CD4-positive, alpha-beta T cell treated with Interleukin-6 for 4 hours (primary cell): ENCODE measurements at places on chromosomes 5 and 9.

DNA sequence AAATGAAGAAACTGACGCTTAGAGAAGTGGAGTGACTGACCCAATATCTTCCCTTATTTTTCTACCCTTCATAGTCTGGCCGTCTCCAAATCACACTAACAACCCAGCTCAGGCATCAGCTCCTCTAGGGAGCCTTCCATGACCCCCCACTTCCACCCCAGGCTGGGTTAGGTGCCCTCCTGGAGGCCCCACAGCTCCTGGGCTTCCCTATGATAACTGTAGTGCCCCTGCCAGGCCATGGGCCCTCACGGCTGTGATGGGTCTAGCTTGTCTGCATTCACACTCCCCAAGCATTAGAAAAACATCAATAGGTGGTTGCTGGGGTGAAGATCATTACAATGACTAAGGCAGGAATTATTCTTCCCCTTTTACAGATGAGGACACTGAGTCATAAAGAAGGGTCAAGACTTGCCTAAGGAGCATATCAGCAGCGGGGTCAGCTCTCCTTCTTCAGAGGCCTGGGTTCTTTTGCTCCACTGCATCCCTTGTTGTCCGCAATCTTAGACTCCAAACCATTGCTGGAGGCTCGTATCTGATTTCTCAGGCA lies 7.3 kb downstream of the CORO2A start:
- no peak for DNase-seq

GRCh38 chr9:6441269-6441668 lies 28.3 kb downstream of the UHRF2 start:
- DNase-seq, result no peak

DNA sequence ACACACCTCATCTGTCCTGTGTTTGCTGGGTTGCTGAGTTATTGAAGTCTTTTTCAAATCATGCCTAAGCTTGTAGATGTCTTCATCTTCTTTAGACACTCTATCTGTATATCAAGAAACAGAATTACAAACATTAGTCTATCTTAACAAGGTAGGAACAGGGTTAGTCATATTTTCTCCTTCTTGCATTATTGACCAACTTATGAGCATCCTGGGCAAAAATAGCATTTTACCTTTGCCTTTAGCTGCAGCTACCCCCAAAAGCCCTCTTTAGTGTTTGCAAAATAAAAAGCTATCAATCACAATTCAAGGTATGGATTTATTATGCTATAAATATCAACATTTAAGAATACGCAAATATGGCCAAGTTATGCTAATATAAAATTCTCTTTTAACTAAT lies 3.4 kb downstream of the PLK2 start:
- DNase-seq, result no peak

GRCh38 chr5:88889189-88890069 lies 6.4 kb upstream of the MEF2C start:
- DNase-seq, result no peak

- DNase-seq, result no peak
These were observed 1.9 kb downstream of the OSMR start for GRCh38 chr5:38847559-38848347.

- peak; percentile 25 for DNase-seq
These were observed 16.4 kb downstream of the JADE2 start for GRCh38 chr5:134541736-134542376.

DNA sequence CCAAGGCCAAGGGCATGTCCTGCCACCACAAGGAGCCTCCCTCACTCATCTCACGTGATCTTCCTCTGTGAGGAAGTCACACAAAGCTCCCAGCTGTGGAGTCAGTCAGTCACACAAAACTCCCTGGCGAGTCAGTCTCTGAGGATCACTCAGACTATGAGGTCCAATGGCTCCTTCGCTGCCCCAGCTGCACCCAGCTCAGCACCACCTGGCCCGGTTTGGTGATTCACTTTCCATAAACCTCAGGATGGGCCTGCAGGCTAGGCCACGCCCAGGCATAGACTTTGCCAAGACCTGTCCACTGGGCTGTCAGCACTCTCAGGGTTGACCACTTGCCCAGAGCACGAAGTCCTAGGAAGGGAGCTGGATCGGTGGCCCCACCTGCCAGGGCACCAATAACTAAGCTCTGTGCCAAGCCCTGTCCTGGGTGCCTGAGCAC lies 233.8 kb downstream of the HSPA4 start:
- DNase-seq, result no peak

GRCh38 chr9:130756455-130757152 lies 63.0 kb downstream of the EXOSC2 start:
- DNase-seq, result no peak

DNA sequence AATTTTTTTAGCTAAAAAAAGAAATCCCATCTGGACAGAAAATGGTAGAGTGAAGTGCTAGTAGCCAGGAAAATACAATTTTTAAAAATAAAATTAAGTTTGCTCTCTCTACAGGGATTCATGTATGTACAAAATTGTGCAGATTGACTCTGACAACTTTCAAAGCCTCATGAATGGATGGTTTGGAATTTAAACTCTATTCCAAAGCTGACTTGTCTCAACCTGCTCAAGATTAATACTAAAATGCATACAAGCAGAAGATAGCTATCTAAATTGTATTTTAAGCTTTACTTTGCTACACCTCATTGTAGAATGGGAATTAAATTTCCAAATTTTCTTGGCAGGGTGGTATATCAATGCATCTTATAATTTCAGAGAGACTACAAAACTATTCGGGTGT lies 257.6 kb downstream of the RFX3 start:
- DNase-seq, result no peak

- DNase-seq, result no peak
These were observed 32.7 kb downstream of the UBE2D2 start for GRCh38 chr5:139593716-139594319.

DNA sequence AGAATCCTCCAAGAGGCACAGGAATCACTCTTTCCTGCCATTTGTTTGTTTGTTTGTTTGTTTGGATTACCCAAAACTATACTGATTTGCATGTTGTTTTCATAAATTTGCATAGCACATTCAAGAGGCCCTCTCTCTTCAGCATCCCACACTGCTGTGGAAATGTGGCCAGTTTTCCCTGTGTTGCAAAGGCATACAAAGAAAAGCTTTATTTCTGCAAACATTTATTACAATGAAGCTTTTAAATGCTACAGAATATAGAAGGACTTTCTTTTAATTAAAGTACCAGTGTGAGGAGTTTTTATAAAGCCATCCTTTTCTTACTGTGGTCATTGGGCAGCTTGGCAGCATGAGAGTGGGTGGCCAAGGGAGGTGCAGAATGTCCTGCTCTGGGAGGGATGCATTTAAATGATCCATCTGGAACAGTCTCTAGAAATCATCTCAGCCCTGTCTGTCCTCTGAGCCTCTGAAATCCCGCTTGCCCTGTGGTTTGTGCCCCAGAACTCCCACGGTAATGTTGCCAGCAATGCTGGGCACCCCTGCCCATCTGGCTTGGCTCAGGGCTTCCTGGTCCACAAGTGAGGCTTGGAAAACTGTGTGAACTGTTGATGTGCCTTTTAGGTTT lies 356.8 kb upstream of the KIF2A start:
- no peak for DNase-seq

DNA sequence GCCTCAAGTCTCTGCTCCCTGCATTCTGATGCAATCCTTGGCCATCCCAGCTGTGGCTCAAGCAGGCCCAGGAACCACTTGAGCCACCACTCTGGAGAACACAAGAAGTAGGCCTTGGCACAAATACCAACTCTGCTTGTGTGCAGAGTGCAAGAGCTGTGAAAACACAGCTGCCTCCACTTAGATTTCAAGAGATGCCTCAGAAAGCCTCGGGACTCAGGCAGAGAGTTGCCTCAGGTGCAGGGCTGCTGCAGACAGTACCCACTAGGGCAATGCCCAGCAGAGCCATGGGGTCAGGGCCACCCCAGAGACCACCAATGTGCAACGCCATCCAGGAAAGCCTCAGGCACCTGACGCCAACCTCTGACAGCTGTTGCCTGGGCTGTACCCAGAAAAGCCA lies 82.4 kb downstream of the FREM1 start:
- no peak for DNase-seq

- DNase-seq, result no peak
These were observed 89.3 kb downstream of the FEM1C start for GRCh38 chr5:115455301-115455707.

- no peak for DNase-seq
These were observed 153.4 kb downstream of the ZNF462 start for GRCh38 chr9:107016383-107016782.

DNA sequence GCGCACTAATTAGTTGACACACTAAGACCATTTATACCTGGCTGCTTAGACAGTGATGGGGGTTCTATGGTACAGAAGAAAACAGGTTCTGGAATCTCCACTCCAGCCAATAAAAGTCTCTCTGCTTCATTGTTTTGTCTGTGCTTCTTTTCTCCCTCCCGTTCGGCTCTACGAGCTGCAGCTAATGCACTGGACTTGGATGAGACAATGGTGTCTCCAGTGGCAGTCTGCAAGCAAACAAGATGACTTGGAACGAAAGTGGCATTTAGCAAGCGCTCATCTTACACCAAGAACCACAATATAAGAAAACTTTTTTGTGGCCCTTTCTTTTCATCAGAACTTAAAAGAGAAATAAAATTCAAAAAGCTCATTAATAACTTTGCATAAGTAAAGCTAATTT lies 30.2 kb downstream of the GFM2 start:
- no peak for DNase-seq

DNA sequence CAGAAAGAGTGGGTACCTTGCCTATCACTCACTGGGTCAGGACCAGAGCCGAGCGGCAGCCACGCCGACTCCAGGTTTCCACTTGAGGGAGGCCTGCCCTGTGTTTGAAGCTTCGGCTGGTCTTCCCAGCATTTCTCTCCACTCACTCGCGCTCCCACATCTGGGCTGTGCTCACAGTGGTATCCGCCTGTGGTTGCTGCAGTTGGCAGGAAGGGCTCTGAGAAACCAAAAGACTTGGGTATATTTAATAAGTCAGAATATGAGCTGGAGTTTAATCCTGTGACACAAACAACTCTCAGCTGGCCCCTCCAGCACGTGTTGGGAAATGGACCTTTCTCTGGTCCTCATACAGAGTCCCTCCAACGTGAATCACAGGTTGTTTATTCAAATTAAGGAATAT lies 70.9 kb downstream of the SPRY4 start:
- no peak for DNase-seq

- no peak for DNase-seq
These were observed 414.5 kb upstream of the ARRDC3 start for GRCh38 chr5:91797576-91797975.

- no peak for DNase-seq
These were observed at the start of gene PRUNE2 for GRCh38 chr9:76905791-76906646. Gene PRUNE2, minus strand, starts transcription at chr9:76906114. Its CDS starts 151 bp downstream, at chr9:76905963.

GRCh38 chr5:128498844-128499455 lies 39.1 kb downstream of the FBN2 start:
- no peak for DNase-seq

DNA sequence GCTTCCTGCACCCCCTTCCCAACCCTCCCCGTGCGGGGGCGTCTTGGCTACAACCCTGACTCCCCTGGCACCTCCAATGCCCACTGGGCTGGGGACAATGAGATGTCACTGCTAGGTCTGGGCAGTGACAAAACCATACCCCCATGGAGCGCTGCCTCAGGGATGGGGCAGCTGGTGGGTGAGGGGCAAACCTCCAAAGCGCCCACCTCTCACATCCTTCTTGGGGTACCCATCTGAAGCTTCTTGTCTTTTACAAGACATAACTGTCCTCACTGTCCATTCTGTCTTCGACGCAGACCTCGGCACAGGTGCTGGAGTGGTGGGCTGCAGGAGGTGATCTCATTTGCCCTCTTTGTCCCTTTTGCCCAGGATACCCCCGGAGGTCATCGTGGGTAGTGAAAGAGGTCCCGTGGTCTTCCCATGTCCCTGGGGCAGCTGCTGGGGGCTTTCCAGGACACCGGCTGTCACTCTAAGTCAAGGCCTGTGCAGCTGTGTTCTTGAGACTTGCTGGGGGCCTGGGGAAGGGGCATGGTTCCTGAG lies 27.8 kb upstream of the CSF1R start:
- no peak for DNase-seq

DNA sequence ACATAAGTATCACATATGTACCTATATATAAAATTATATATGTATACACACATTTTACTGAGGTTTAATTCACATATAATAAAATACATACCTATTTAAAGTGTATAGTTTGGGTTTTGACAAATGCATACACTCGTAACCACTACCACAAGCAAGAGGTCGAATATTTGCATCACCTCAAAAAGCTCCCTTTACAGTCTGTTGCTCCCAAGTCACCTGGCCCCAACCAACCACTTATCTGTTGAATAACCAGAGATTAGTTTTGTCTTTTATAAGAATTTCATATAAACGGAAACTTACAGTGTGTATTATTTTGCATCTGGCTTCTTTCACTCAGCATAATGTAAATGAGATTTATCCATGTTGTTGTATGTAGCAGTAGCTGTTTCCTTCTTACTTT lies 218.9 kb downstream of the MAT2B start:
- DNase-seq, result no peak

GRCh38 chr5:83572271-83572670 lies 100.7 kb downstream of the VCAN start:
- no peak for DNase-seq

DNA sequence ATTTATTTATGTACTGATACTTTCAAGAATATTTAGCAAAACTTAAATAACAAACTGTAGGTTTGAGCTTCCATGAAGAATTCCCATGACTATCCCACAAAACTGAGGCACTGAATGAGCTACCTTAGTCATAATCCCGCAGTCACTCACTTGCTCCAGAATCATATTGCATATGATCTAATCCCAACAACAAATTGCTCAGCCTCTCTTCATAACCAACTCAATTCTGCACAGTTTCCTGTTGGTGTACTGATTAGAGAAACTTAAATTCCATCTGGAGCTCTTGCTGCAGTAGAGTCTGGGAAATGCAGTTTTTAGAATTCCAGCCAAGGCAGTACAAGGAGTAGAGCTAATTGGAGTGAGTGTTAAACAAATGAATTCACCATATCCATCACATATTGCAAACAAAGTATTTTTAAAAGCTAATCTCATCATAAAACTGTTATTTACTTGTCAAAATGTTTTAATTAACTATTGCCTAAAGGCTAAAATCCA lies 35.7 kb upstream of the CDH18 start:
- DNase-seq, result no peak

DNA sequence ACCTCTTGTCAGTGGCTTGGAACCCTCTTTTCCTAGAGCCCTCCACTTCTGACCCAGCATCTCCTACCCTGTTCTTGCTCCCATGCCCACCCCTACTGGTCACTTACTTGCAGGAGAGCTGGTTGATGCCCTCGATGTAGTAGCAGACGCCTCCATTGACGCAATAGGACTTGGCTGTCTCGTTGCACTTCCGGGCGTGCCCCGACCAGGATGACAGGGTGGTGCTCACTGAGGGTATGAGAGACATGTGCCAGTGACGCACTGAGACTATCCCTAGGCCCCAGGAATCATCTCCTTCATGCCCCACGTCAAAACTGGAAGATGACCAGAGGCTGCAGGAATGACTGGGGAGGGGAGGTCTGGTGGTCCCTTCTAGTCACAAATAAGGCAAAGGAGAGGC lies 76.0 kb downstream of the PSD2 start:
- no peak for DNase-seq

GRCh38 chr5:111535879-111536549 lies 23.7 kb upstream of the STARD4 start:
- no peak for DNase-seq
